ENCODE measurements at places on chromosomes 3 and 15.
A peak's percentile ranks its signal among the peaks of the same experiment; 100 is the strongest.

GRCh38 chr3:112374333-112374734 lies 41.4 kb downstream of the CD200 start:
- no peak for DNase-seq

DNA sequence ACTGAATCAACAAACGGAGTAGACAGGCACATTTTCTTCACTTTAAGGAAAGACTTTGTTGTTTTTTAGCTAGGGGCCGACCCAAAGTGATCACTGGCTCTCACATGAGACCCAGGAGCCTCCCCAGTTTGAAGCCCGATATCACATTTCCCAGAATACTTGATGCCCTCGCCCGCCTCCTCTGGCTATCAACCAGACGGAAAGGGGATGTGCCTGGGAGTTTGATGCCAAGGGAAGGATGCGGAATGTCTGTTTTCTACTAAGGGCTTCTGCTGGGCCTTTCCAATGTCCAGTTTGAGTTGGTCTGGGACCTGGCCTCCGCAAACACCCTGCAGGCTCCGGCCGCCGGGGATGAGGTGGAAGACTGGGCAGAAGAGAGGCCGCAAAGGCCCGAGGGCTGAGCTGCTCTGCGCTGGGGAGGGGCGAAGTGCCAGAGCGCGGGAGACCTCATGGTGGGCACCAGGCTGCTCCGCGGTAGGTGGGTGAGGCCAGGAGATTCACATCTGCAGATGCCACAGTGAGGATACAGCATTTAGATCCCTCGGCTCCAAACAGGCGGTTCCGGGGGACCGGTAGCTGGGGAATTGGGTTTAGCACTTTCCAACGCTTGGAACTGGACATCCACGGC lies 491 bp upstream of the ZNF774 start:
- no peak for DNase-seq

DNA sequence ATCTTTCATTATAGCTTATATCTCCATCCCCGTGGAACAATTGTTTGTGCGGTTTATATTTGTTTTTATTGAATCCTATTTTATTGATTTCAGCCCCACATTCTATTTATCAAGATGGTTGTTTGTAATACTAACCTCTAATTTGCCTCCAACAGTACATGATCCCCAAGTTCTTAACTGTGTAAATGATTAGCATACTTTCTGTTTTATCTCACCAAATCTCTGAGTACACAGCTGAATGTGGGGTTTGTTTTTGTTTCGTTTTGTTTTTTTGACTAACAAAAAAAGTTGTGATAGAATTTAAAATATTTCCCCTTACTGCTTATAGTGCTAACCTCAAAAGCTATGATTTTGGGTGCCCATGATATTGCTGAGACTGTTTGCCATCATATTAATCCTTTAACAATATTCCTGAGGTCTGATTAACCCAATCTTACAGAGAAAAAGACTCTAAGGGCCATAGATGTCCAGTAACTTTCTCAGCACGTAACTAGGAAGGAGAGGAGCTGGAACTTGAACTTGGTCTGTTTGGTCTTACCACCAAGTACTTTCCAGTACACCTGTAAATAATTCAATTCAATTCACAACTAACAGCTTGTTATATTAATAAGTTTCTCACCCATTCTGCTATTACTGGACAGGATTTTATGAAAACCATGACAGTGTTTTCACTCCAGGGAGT lies 789.8 kb downstream of the TUSC7 start:
- DNase-seq = no peak

DNA sequence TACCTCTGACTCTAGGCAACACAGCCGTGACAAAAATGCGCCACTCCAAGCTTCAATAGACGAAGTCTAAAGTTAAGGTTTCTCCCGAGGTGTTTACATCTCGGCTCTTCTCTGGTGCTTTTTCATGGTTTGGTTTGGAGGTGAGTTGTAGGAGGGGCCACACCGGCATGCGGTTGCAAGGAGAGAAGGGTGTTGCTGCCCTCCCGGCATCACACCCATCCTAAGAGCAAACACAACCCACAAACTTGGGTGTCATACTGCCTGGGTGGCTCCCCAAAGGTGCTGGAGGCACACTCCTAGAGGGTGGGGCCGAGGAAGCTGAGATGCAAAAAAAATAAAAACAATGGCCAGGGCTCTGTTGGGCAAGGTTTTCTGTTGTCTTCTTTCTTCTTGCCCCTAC lies 225.2 kb upstream of the ICE2 start:
- no peak for DNase-seq

DNA sequence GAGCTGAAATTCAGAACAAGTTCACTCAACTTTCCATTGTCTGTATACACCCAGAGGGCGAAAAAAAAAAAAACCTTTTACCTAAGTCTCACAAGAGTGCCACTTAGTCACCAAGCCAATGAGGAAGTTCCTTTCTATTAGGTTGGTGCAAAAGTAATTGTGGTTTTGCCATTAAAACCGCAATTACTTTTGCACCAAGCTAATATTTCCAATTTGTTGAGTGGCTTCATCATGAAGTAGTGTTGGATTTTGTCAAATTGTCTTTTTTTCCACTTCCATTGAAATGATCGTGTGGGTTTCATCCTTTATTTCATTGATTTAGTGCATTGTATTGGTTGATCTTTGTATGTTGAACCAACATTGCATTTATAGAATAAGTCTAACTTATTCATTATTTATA lies 253.9 kb downstream of the ZIC4 start:
- DNase-seq = no peak

DNA sequence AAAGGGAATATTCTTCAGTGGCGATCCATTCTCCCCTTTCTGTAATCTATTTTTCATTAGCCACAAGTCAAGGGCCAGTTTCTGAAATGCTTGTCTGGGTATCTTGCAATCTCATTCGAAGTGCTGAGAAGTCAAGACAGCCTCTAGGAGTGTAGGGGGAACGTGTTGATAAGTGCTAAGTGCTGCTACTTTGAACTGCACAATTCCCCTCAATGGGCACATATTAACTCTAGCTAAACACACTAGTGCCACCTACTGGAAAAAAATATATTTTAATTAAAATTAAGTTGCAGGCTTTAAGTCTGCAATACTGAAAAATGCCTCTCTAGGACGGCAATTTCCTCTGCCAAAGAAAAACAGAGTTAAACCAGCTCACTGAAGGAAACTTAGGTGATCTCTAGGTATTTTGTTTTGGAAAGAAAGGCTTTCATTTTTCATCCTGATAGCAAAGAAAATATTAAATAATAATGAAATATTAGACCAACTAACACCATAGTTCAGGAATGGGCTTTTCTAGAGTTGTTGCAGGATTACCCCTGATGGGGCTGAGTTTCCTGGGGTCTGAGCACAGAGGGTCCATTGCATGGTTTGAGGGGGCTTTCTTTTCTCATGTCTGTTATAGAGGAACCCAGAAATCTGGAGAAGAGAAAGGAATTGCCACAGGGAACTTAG lies 181.9 kb upstream of the KBTBD8 start:
- no peak for DNase-seq

- DNase-seq = no peak
These were observed 2.1 kb upstream of the LIMD1 start for GRCh38 chr3:45592405-45592804.

DNA sequence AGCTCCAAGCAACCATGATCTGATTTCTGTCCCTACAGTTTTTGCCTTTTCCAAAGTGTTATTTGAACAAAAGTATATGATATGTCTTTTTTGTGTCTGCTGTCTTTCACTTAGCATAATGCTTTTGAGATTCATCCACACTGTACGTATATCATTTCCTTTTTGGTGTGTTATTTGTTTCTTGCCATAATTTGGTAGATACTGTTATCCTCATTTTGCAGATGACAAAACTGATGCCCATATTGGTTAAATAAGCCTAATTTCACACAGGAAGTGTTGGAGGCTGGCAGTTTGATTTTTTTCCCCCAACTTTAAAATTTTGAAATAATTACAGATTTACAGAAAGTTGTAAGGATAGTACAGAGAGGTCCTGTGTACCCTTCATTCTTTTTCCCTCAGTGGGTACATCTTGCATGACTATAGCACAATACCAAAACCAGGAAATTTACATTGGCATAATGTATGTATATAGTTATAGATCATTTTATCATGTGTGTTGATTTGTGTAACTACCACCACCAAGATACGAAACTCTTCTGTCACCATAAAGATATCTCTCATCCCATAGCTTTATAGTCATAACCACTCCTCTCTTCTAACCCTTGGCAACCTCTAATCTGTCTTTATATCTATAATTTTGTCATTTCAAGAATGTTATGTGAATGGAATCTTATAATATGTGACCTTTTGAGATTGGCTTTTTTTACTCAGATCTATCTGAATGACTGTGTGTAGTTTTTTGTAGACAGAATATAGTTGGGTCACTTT lies 55.6 kb downstream of the RASA2 start:
- no peak for DNase-seq

DNA sequence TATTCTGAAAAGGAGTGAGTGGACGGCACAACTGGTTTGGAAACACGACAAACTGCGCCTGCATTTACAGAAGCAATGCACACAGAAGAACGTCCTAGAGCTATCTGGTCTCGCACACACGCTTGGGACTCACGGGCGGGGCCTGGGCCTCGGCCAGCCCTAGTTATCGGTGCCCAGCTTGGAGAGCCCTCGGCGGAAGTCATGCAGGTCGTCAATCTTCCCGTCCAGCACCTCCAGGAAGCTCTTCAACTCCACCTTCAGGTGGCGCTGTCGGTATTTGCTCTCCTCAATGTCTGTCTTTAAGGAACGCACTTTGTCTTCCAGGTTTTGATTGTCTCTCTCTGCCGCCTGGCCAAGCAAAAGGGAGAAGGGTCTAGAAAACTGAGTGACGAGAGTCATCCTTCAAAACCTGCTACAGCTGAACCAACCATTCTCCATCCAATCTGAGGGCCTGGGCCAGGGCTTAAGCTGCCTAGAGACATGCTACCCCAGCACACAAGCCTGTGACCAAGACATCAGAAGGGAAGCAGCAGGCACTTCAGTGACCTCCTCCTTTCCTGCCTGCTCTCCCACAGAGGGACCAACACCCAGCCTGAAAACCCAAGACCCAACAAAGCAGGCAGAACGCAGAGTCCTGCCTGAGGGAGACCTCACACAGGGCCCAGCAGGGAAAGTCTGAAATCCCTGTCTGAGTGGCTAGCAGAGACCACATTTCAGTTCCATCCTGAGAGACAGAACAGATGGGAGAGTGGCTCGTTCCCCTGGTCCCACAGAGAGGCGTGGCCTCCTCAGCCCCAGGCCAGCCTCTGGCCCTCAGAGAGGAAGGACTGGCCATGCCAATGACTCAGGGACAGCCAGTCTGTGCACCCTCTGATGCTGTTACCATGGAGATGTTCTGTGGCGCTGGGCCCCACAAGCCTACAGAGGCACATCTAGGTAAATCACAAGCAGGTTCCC lies 40.4 kb downstream of the WHAMM start:
- DNase-seq = peak; percentile 56

DNA sequence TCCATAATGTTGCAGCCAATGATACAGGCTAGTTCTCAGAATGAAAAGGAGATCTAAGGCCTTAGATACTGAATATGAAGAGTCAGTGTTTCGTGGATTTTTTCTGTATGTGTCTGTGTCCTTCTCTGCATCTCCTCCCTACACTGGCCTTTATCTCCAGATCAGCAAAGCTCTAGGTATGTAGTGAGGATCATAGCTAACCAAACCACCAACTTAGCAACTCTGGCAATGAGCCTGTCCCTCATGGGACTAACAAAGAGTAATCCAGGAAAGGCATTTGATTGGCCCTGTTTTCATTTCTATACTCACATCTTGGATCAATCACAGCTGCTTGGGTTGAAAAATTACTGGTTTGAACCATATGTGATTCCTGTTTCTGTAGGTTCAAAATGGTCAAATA lies 18.6 kb upstream of the CNTN3 start:
- no peak for DNase-seq

- no peak for DNase-seq
These were observed 8.7 kb upstream of the GP9 start for GRCh38 chr3:129051871-129052340.

DNA sequence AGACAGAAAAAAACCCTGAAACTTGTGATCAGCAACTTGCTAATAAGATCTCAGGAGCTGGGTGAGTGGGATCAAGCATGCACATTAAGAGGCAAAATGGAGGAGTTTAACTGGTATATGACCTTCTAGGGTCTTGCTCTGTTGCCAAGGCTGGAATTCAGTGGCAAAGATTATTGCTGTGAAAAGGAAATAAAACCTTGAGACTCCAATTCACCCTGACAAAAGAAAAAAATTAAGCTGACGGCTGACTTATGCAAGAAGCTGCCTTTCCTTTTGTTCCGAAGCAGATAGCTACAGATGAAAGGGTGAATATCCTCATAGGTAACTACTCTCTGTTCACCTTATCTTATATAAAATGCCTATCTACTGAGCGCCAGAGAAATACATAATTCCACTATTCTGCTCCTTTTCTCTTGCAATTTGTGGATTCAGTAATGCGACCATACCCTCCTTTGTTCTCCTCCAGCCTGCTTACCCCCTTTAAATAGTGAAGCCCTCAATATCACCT lies 68.9 kb downstream of the HERC1 start:
- no peak for DNase-seq

- DNase-seq = no peak
These were observed 581 bp downstream of the FAM131A start for GRCh38 chr3:184337981-184338380.

DNA sequence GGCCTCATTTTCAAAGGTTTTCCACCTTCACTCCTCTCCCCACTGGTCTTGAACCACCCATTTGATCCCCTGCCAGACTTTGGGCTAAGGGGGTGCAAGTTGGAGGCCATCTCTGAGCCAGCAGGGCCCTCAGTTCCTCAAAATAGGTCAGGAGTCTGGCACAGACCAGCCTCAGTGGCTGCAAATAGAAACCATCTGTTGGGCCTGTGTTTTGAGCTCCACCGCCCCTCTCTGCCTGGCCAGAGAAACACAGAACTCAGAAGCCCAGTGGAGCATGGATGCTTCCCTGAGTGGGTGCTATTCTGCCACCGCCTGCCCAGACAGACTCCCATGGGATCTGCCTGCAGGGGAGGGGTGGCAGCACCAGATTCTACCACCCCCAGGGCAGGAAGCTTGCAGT lies 56.3 kb downstream of the CORO2B start:
- no peak for DNase-seq

- DNase-seq = no peak
These were observed 73.9 kb upstream of the CHRNB4 start for GRCh38 chr15:78714890-78715289.

DNA sequence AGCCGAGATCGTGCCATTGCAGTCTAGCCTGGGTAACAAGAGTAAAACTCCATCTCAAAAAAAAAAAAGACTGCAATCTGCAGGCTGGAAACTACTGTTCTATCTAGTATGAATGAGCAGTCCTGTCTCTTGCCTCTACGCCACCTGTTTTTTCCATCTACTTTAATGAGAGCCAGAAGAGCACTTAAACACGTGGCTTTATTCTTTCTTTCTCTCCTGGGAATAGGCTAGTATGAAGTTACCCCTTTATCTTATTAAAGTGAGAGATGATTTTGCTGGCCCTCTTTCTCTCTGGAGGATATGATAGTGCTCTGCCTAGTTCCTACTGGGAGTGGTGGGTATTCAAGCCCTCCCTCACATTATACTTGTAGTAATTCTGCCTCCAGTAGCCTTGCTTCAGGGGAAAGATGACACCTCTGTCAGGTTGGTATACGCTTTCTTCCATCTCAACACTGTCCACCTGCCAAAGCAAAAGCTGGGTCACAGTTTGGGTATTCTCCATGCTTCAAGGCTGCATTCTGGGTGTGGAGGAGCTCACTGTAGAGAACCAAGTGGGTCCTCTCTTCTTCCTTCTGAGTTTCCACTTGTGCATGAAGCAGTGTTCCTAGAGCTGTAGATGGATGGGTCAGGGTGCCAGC lies 17.8 kb downstream of the MAPKBP1 start:
- DNase-seq = no peak

GRCh38 chr3:156670077-156670476 lies 4.3 kb upstream of the TIPARP start:
- no peak for DNase-seq

All from activated naive CD4-positive, alpha-beta T cell treated with anti-CD3 and anti-CD28 coated beads, Interleukin-2, amount 50 U/mL, for 72 hours (primary cell).